Tibial nerve (tissue), 4 donors: ENCODE measurements at places on chromosomes 1 and 21.

DNA sequence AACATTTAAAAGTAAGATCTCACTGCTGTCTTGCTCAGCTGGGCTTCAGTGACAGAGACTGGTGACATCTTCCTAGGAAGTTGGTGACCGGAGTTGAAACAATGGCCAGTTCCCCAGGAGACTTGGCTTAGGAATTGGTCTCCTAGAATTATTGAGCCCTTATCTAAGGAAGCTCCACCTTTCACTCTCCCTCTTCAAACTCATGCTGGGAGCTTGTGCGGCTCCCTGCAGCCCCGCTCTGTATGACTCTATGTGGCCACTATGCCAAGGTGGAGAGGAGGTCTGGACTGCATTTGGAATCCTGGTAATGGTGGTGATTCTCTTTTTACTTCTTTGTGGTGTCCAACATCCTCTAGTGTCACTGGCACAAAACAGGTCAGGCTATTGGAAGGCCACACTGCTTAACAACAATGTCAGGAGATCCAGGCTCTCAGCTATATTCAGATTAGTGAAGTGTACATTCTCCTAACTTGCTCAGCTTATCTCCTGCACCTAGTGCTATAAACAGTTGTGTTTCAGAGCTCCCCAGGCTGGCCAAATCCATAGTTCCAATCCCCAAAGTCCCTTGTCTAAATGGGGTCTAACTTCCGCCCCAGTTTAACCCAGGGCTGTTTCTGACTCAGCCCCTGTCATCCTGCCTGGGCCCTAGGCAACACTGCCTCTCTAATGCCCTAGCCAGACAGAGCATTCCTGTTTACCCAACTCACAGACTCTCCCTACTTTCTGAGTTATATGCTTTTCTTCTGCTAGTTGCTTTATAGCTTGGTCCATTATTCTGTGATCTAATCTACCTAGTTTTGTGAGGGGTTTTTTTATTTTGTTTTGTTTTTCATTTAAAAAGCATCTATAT lies 18.3 kb downstream of the ATP2B4 start:
- peak overlapping the region; percentile 61 for H3K27ac ChIP-seq
- H3K36me3 ChIP-seq = peaks cover 4% of the 10 kb centered on the region
- H3K27me3 ChIP-seq = no peaks in the 10 kb centered on the region
- H3K4me3 ChIP-seq = no peak overlapping the region
- H3K4me1 ChIP-seq = peaks cover 22% of the 10 kb centered on the region
- no peak for DNase-seq

DNA sequence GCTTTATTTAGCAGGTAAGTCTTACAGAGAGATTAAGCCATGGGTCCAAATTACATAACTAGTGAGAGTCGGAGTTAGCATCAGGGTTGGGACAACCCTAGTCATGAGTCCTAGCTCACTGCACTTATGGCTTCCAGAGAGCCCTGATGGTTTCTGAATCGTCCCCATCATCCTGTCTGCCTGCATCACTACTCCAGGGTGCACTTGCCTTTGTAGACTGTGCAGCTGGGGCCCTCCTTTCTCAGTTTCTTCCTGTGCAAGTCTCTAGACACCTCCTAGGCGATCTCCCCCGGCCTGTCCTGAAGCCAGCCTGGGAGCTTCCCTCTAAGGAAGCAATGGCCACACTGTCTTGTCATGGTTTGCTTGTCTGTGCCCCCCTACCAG lies 37.1 kb downstream of the KIAA0040 start:
- H3K36me3 ChIP-seq = peaks cover 11% of the 10 kb centered on the region
- no peaks in the 10 kb centered on the region for H3K27me3 ChIP-seq
- no peak overlapping the region for H3K4me3 ChIP-seq
- no peak overlapping the region for H3K27ac ChIP-seq
- no peaks in the 10 kb centered on the region for H3K4me1 ChIP-seq

- H3K36me3 ChIP-seq = no peaks in the 10 kb centered on the region
- DNase-seq = no peak
- H3K4me3 ChIP-seq = no peak overlapping the region
Measured at GRCh38 chr1:114043054-114043453, 63.8 kb downstream of the OLFML3 start.

DNA sequence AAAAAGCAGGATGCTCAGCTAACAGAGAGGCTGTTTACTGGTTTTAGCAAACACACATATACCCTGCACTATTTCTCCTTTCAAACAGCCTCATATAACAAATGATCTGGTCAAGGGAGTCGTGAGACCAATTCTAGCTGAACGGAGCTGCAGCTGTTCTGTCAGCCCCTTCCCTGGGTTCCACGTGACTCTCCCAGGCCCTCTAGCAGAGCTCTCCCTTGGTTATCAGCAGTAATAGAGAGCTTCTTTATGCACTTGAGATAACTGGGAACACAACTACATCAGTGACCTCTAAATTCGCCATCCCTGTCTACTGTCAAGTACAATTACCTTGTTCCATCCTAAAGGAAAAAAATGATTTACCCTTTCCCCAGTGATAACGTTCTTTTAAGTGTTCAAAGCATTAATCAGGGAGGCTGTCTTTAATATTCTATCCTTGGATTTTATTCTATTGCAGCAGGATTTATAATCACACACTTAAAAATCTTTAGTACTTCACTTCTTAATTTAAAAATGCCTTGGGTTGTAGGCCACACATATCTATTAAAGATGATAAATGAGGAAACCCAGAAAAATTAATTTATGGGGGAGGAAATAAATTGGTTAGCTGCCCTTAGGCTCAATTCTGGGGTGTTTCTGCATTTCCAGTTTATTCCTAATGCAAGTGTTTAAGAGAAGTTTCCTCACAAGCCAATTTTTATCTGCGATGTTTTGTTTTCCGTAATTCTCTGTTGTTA lies 28.2 kb downstream of the PTGER3 start:
- no peak overlapping the region for H3K4me3 ChIP-seq
- H3K36me3 ChIP-seq = no peaks in the 10 kb centered on the region
- no peaks in the 10 kb centered on the region for H3K27me3 ChIP-seq
- H3K4me1 ChIP-seq = no peaks in the 10 kb centered on the region
- DNase-seq = no peak

DNA sequence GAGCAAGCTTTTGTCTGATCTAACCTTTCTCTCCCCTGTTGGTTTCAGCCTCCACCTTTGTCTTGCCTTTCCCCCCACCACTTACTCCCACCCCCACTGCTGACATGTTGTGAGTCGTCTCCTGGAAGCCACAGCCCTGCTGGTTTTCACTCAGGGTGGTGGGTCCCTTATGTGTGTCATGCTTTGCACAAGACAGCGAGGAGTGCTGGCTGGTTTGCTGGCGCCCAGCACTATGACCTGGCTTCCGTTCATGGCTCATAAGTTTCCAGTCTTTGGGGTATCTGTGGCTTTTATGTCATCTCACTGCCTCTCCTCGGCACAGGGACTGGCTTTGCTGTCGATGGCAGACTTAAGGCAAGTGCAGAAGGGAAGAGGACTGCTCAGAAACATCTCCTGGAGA lies 177.7 kb downstream of the KIF26B start:
- no peaks in the 10 kb centered on the region for H3K4me1 ChIP-seq
- no peaks in the 10 kb centered on the region for H3K27me3 ChIP-seq
- DNase-seq = no peak
- H3K27ac ChIP-seq = no peak overlapping the region
- no peak overlapping the region for H3K4me3 ChIP-seq
- H3K36me3 ChIP-seq = no peaks in the 10 kb centered on the region

GRCh38 chr1:150535511-150536287 lies 13.5 kb upstream of the ADAMTSL4 start:
- H3K27me3 ChIP-seq = no peaks in the 10 kb centered on the region
- no peak overlapping the region for H3K27ac ChIP-seq
- no peak overlapping the region for H3K4me3 ChIP-seq
- H3K4me1 ChIP-seq = peaks cover 12% of the 10 kb centered on the region

GRCh38 chr1:225917536-225917935 lies 6.5 kb downstream of the PYCR2 start:
- H3K27ac ChIP-seq = no peak overlapping the region
- H3K27me3 ChIP-seq = no peaks in the 10 kb centered on the region
- no peak overlapping the region for H3K4me3 ChIP-seq
- no peaks in the 10 kb centered on the region for H3K36me3 ChIP-seq

GRCh38 chr21:37461479-37461878 lies 94.9 kb downstream of the DYRK1A start:
- H3K4me1 ChIP-seq = peaks cover 34% of the 10 kb centered on the region
- no peak overlapping the region for H3K4me3 ChIP-seq
- H3K27me3 ChIP-seq = no peaks in the 10 kb centered on the region
- no peak overlapping the region for H3K27ac ChIP-seq

DNA sequence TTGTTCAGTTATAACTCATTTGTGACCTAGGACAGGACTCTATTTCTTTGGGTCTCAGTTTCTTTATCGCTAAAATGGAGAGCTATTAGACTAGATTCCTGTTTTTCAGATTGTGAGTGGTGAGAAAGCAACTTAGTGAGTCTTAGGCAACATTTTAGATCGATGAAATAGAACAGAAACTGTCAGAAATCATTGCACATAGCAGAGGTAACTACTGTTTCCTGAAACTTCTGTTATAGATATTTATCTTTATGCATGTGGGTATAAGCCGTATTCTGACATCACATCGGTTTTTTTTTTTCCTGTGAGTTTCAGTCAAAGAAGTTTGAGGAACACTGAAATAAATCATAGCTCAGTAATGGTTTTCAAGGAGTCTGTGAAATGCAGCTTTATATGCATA lies 42.1 kb upstream of the DNAJC6 start:
- no peak overlapping the region for H3K4me3 ChIP-seq
- peaks cover 6% of the 10 kb centered on the region for H3K27me3 ChIP-seq
- no peak overlapping the region for H3K27ac ChIP-seq

DNA sequence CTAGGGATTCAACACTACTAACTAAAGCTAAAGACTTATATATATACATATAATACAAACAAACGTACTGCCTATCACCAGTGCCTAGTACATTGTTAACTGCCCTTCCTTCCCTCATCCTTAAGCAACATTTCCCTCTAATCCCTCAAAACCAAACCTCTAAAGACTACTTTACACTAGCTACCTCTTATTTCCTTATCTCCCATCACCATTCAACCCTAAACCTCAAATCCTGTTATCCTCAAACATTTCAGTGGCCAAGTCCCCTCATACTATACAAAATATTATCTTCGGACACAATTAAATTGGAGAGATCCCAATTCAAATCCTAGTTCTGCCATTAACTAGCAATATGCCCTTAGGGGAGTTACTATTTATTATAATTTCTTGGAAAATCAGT lies 3.7 kb downstream of the SCAF4 start:
- DNase-seq = no peak
- no peaks in the 10 kb centered on the region for H3K36me3 ChIP-seq
- no peaks in the 10 kb centered on the region for H3K27me3 ChIP-seq
- H3K4me3 ChIP-seq = no peak overlapping the region
